ENCODE measurements at places on chromosomes 6 and 20.

DNA sequence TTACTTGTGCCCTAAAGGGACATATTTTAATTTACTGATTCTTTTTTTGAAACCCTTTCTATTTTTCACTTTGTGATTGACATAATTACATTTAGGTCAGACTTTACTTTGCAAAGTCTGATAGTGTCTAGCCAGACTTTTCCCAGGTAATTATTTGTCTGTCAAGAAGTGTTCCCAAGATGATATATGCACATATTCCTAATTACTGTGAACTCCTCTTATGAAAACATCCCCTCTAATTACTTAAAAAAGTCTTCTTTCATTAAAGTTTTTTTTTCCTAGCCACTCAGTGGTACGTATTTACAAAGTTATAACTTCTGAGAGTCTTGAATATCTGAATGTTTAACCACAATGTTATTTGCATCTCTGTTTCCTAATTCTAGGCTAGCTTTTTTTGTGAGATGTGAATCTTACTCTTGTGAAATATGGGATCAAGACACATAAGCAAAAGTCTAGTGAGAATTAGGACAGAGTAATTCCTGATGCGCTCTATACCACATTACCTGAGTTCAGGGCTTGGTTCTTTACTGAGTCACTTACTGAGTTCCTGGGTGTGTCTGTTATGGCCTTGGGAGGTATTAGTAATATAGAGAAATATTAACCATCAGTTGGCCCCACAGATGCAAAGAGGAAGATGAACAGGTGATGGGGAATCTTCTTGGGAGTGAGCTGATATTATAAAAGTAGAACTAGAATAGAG is 27.9 kb downstream of the FAM83B start:
- DNase-seq = no peak

- no peak for DNase-seq
Measured at GRCh38 chr6:7268816-7269555, 44.0 kb downstream of the SSR1 start.

DNA sequence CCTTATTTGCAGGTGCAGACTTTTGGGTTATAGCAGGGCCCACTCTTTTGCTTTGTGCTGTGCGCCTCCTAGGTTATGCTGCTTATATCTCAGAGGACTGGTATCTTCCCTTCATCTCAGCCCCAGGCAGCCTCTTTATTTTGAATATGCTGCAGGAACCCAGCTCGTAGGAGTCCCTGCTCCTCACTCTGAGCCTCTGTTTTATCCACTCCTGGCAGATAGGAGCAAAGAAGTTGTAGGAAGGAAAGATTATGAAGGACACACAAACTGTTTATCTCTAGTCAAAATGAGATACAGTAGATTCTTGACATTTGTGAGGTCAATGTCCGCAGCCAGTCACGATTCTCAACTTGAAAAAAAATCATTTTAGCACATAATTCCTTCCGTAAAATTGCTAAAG is 15.6 kb downstream of the L3MBTL3 start:
- no peak for DNase-seq

GRCh38 chr6:157830354-157831017 is 7.4 kb downstream of the SNX9 start:
- no peak for DNase-seq

GRCh38 chr6:146679386-146679785 is 80.6 kb downstream of the ADGB start:
- DNase-seq = no peak

GRCh38 chr6:126945812-126946360 is 172.6 kb upstream of the RSPO3 start:
- no peak for DNase-seq

DNA sequence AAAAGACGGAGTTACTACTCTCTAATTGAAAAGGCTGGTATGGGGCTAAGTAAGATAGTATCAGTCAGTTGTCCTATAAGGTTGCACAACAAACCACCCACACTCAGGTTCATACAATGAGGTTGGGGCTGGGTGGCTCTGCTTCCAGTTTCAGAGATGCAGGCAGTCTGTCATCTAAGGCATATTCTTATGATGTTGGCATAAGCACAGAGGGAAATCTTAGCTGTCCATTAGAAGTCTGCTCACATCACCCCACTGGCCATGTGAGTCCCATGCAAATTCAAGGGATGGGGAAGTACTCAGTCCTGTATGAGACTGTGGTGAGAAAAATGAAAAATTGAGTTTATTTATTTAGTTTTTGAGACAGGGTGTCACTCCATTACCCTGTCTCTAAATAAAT is 118.6 kb downstream of the LAMP5 start:
- DNase-seq = no peak

- no peak for DNase-seq
Measured at GRCh38 chr20:719068-719467, 43.5 kb upstream of the SCRT2 start.

- no peak for DNase-seq
Measured at GRCh38 chr20:17155401-17155800, 71.4 kb upstream of the PCSK2 start.

DNA sequence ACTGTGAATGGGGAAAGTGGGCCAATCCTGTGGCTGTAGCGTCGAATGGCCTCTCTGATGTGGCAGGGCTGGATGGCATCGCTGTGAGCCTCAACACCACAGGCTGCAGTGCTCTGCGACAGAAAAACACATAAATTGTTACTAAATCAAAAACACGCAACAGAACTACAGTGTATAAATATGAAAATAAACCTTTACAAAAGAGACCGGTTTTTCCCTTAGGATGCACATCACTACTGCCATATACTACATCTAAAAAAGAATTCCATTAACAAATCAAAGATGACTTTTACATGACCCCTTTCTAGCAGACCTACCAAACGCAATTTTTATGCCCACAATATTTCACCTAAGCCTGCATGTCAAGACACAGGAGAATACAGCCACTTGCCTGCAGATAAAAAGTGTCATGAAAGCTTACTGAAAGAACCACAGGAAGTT is 395.5 kb upstream of the RUNX2 start:
- DNase-seq = no peak

DNA sequence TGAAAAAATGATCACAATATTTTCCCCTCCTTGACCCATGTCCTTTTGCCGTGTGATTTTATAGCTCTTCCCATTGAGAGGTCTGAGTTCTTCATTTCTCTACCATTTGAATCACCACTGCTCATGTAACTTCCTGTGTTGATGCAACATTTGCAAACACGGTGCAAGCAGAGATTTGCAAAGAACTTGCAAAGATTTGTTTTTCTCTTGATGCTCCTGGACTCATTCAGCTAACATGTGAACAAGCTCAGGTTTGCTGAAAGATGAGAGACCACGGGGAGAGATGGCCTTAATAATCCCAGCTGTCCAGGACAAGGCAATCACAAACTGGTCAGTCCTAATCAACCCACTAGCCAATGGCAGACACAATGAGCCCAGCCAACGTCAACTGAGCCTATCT is 8.6 kb downstream of the VNN2 start:
- DNase-seq = no peak

GRCh38 chr6:38517005-38517404 is 122.7 kb downstream of the BTBD9 start:
- DNase-seq = no peak

DNA sequence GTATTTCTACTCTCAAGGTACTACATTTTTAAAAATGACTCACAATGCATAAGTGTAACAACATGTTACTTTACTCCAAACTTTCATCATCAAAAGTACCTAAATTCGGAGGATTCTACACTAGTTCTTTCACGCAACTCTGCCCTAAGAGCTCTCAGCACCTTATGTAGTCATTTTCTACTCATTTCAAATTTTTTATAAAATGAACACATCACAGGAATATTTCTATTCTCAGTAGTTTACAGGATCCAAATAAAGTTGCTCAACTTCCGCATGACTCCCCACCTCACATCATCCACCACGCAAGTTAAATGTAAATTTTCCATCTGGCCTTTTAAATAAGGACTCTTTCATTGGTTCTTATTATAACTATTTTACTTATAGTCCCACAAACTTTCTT is 344.9 kb upstream of the MANEA start:
- no peak for DNase-seq

DNA sequence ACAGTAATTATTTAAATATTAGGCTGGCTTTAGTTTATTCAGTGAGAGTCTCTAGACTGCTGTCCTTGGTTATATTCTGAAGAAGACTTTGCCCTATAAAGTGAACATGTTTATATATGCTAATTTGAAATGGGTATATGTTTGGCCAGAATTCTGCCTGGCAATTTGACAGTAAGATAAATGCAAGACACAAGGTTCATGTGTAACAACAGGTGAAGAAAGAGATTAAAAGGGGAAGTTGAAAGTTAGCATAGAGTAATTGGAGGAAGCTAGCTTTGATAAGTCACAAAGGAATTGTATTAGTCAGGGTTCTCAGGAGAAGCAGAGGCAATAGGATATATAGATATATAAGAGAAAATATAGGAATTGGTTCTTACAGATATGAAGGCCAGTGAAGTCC is 191.4 kb downstream of the CENPW start:
- no peak for DNase-seq

- DNase-seq = no peak
Measured at GRCh38 chr20:3406481-3407039, 909 bp downstream of the DNAAF9 start.

GRCh38 chr6:114010540-114010939 is 39.6 kb upstream of the HDAC2 start:
- no peak for DNase-seq

DNA sequence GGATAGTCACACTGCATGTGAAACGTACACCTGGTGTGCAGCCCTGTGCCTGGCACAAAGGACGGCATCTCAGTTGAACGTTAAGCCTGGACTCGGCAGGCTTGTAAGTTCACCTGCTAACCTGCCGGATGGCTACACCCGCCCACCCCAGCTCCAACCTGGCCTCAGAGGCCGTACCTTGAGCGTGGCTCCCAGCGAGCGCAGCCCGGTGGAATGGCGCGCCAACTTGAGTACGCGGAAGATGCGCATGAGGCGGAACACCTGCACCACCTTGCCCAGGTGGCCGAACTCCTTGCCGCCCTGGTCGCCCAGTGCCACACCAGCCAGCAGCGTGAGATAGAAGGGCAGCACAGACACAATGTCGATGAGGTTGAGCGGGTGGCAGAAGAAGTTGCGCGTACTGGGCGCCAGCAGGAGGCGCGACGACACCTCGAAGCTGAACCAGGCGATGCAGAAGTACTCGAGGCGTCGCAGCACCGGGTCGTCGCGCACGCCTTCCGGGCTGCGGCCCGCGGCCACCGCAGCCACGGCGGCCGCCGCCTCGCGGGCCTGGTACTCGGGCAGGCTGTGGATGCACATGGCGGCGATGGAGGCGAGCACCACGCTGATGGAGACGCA is 3.3 kb downstream of the KCNS1 start:
- DNase-seq = peak; percentile 43

GRCh38 chr6:55696501-55696900 is 117.5 kb upstream of the HMGCLL1 start:
- no peak for DNase-seq

- DNase-seq = no peak
Measured at GRCh38 chr6:37727996-37728395, 30.3 kb upstream of the MDGA1 start.

- no peak for DNase-seq
Measured at GRCh38 chr20:21124190-21124589, 1.7 kb upstream of the KIZ start.

- DNase-seq = no peak
Measured at GRCh38 chr20:37303637-37304036, 14.2 kb downstream of the MANBAL start.
